ENCODE measurements at places on chromosomes 6 and 20. TPM values are rescaled to one million over a fixed set of nuclear protein-coding genes. Genes with fewer than 3 reads are reported as not detected.

Gene LTB
- total RNA-seq, result not detected

Gene PROKR2
- total RNA-seq, result not detected

Gene ATP6V1G2
- total RNA-seq, result 4.1 TPM

Gene OR2H1
- total RNA-seq, result not detected

Gene MAFB
- total RNA-seq, result 7.7 TPM

Gene PBX2
- total RNA-seq, result 35.0 TPM

Gene ARMH2
- not detected for total RNA-seq

Gene MMS22L
- total RNA-seq, result 11.1 TPM

Gene ZC3H12D
- under 0.01 TPM for total RNA-seq

Gene SLC16A10
- not detected for total RNA-seq

Gene TMEM217
- 4.0 TPM for total RNA-seq

Gene B3GALT4
- 11.1 TPM for total RNA-seq

Gene GLP1R
- total RNA-seq, result not detected

Gene CD40
- 2.3 TPM for total RNA-seq

Gene RIN2
- total RNA-seq, result 61.4 TPM

Gene SAMD5
- total RNA-seq, result 4.0 TPM

Gene DDO
- total RNA-seq, result 8.7 TPM

Gene ID4
- total RNA-seq, result 0.83 TPM

Gene WFDC12
- not detected for total RNA-seq

Gene FKBP1A
- 71.4 TPM for total RNA-seq

Gene BTN1A1
- not detected for total RNA-seq

Gene FNDC1
- under 0.01 TPM for total RNA-seq

Gene MTCH1
- 222 TPM for total RNA-seq

Data from fibroblast of lung (primary cell).